ENCODE measurements at places on chromosomes 1 and 21.

- DNase-seq: no peak
Observed at GRCh38 chr1:94616506-94616905, 74.9 kb upstream of the F3 start.

DNA sequence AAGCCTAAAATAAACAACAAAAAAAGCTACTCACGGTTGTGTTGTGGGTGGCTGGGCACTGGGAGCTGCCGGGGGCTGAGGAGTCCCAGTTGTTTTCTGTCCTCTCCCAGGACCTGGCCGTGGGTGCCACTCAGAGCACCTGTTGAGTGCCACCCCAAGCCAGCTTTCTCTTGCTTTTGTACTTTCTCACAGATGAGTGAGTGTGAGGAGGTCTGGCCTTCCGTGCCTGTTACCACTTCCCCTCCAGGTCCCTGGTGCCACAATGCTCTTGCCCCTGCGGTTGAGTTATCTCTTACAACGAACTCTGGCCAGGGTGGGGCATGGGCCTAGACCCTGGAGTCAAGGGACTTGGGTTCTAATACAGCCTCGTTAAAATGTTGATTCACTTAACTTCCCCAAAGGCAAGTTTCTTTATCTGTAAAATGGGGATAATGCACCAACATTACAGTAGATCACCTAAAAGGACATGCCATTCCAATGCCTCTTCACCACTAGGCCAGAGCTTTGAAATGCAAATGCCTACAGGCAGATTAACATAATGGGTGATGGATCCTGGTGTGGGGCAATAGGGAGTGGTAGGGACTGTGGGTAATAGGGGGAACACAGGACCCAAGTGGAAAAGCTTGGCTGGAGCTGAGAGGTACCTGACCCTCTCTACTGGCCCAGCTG, at the start of gene CNR2:
CNR2 (minus strand) TSS at position 151 of the 669 bp plus-strand sequence. CDS start 37,745 bp downstream, outside the sequence.
- no peak for DNase-seq

DNA sequence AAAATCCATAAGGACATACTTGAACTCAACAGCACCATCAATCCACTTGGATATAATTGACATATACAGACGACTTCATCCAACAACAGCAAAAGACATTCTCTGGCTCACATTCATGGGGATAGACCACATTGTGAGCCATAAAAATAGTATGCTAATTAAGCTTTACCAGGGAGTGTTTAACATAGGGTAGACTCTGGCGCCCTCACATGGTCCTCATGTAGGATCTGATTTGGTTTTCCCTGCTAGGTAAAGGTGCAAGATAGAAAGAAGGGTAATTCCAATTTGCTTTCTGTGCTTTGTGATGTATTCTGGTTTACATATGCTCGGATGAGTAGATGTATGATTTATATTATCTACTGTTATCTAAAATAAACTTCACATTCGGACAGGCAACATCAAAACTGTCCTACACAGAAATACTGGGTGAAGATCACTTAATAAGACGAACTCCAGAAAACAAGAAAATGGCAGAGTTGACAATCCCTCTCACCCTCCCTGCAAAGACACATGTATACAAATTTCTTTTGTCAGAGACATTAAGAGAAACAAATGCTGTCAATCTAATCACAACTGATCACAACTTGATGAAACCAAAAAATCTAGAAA, 27.7 kb downstream of the CR1L start:
- DNase-seq: no peak

DNA sequence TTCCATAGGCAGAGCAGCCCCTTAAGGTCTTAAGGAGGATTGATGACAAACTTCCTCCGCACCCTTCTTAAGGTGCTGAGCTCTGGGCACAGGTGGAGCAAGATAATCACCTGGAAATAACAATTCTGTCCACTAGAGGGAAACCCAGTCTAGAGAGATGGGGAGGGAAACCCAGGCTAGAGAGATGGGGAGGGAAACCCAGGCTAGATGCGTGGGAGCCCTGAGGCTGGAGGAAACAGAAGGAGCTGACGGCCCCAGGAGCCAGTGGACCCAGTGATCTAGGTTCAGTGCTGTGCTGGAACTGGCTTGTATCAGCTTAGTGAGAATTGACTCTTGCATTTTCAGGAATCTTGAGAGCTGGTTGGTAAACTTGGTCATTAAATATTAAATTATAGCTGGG, 17.8 kb upstream of the MYCL start:
- DNase-seq: peak; percentile 9

- no peak for DNase-seq
Observed at GRCh38 chr1:178389441-178389840, 107.3 kb downstream of the CLEC20A start.

DNA sequence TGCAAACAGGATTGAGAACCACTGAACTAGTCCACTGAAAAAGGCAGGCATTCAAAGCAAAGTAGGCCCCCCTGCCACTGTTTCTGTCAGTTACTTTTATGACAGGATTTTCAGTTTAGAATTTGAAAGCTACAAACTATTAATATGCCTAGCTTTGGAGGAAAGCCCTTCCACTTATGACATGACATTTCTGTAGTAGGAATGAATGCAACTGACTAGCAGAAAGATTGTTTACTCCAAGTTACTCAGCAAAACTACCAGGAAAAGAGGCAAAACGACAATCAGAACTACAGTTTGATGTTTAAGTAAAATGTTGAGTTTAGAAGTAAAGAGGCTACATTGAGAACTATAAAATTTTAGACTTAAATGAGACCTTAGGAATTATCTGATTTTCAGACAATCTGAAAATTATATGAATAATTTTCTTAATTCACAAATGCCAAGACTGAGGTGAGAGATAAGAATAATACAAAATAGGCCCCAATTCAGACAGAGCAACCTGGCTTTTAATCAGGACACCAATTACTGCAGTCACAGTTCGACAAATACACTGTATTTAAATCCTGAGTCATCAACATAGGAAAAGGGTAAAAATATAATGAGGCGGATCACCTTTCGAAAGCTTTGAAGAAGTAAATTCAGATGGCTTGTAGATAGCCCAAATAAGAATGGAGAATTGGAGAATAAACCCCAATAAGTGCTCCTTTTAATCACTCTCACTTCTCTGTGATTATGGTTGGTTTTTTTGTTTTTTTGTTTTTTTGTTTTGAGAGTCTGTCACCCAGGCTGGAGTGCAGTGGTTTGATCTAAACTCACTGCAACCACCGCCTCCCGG, 2.2 kb downstream of the PRKAB2 start:
- DNase-seq: no peak

DNA sequence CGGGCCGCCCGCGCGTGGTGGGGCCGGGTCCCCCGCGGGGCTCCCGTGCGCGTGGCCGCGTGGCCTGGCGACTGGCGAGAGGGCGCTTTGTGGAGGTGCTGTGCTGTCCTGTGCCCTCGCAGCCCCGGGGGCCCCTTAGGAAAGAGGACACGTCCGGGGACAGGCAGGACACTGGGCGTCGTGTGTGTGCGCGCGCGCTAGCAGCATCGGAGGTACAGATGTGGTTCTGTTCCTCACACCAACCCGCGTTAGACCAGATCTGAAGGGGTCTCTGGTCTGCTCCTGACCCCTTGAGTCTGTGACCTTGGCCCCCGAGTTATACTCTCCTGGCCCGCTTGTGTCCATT, 489 bp downstream of the ACTN2 start:
- no peak for DNase-seq

DNA sequence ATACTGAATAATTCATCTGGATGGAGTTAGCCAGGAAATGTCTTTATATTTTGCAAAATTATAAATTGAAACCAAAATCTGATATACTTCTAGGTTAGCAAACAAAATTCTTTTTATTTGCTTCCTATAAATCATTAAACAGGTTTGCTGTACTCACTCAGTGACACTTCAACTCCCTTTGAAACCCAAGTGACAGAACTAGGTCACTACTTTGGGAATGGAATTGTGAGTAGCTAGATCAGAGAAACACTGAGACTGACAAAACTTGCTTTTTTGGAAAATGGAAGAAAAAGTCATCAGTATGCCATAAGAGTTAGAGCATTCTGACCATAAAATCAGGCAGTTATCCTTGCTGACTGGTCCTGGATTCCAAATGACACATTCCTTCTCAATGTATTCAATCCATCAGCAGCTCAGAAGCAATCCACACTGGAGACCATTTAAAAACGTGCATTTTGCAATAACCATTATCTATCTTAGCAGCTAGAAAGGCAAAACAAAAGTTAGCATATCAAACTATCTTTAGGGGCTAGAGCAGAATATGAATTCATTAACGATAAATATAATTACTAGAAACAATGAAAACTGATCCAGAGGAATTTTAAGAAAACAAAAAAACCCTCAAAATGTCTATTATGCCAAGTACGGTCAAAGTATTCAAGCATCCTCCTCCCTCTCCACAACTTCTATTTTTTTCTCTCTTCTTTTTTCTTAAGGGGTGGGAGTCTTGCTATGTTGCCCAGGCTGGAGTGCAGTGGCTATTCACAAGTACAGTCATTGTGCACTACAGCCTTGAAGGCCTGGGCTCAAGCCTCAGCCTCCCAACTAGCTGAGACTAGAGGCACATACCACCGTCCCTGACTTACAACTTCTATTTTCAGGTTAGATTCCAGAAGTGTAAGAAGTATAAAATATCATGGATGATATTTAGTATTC, 60.1 kb downstream of the HNRNPR start:
- no peak for DNase-seq

DNA sequence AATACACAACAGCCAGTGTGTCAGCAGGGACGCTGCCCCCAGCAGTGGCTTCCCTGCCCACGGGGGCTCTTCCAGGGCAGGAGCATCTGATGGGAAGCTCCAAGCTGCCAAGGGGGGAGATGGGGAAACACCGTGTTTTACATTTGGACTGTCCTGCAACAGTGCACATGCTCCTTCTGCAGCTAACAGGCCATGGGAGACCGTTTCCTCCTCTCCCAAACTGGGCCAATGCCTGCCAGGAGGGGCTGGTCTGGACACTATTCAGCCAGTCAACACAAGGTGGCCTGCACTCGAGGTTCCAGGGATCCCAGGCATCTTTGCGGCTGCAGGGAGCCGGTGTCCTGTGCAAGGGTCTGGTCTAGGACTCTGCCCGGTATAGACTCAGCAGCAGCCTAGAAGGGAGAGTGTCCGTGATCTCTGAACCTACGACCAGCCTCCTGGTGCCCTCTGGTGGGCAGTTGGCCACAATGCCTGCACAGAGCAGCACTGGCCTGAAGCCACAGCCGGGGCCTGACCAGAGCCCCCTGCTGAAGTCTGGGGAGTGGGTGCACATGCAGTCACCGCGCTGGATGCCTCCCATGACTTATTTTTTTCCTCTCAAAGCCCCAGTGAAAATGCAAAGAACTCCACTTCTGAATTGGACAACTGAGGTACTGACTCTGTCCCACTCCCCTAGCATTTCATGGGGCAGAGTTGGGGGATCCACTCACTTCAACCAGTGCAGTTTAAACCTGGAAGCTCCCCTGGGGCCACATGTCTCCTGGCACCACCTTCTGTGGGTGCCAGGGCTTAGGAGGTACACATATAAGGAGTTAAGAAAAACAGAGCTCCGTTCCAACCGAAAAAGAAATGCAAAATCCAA, 33.3 kb downstream of the RCC2 start:
- DNase-seq: no peak

DNA sequence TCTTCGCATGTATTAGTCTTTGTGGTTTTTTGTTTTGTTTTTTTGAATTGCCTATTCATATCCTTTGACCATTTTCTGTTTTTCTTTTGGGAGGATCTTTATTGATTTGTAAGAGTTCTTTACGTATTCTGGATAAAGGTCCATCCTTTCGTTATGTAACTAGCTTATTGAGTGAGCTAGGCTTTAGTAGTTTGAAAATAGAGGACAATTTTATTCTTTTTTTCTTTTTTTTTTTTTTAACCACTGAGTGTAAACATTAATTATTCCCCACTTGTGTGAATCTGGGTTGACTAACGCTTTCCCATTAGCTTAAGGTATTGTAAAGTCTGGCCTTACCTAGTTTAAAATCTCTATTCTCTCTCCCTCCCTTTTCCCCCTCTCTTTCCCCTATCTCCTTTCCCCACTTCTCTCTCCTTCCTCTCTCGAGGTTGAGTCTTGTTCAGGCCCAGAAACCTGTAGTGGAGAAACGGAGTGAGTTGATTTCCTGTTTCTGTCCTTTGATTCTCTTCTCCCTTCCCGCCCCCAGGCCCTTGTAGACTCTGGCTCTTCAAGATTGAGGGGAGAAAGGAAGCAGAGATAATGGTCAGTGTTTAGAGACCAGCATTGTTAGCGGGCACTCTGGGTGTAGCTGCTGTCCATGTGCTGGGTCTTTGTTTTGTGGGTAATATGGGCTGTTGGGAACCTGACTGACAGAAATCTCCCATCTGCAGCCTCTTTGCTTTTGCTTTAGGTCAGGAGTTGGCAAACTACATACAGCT, 1.5 kb downstream of the MORC3 start:
- DNase-seq: no peak

GRCh38 chr1:39646232-39647081, 7.0 kb upstream of the HEYL start:
- DNase-seq: no peak

- peak; percentile 20 for DNase-seq
Observed at GRCh38 chr1:24555591-24556413, at the start of gene NCMAP. TSS of gene NCMAP (plus strand) at chr1:24556087. CDS start at chr1:24595431, 39,344 bp downstream.

DNA sequence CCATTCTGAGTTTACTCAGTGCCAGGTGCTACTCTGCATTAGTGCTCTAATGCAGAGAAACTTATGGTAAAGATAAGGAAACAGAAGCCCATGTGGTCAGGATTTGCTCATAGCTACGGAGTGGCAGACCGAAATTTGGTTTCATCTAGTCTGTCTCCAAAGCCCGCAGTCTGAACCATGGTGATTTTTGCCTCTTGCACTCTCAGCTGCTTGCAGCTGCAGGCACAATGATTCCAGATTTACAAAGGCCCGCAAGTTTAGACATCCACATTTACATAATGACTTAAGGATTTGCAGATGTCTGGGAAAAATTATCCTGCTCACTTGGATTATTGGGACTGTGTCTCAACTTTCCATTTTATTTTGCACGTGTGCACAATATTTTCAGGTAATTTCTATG, 161.3 kb upstream of the KCNJ6 start:
- DNase-seq: no peak

DNA sequence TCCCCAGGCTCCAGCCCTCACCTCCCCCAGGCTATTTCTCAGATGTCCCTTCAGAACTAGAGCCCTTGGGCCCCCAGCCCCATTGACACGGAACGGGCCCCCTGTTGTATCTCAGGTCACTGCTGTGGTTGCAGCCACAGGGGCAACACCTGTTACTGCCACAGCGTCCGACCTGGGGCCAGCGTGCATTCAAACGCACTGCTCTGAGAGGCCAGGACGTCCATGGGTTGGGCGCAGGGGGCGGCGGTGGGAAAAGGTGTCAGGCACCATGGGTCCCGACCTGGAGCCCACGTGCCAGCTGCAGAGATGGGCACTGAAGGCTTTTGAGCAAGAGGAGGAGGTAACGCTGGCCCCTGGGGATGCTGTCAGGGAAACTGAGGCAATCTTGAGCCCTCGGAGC, 13.3 kb downstream of the FAAP20 start:
- DNase-seq: no peak

DNA sequence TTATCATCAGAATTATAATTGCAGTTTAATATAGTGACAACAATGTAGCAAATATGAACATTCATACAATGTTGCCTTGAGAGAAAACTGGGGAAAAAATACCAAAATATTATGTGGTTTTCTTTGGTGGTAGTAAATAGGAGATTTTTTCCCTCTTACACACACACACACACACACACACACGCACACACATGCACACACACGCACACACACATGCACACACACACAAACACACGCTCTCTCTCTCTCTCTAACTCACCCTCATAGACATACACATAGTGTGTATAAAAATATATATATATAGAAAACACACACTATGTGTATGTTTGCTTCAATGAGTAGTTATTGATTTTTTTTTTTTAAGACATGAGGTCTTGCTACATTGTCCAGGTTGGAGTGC, 211.6 kb downstream of the HHAT start:
- no peak for DNase-seq

GRCh38 chr1:218658269-218658668, 313.1 kb downstream of the TGFB2 start:
- DNase-seq: no peak

GRCh38 chr21:33256019-33256418, 10.1 kb upstream of the IL10RB start:
- no peak for DNase-seq

All from stimulated activated CD8-positive, alpha-beta memory T cell treated with anti-CD3 and anti-CD28 coated beads, Interleukin-4, amount 100 ng/mL, for 1 hour (primary cell).